GM13976 (cell line): ENCODE measurements at places on chromosomes 7 and 10.

GRCh38 chr7:15977663-15978062 is 291.2 kb upstream of the MEOX2 start:
- DNase-seq: no peak

DNA sequence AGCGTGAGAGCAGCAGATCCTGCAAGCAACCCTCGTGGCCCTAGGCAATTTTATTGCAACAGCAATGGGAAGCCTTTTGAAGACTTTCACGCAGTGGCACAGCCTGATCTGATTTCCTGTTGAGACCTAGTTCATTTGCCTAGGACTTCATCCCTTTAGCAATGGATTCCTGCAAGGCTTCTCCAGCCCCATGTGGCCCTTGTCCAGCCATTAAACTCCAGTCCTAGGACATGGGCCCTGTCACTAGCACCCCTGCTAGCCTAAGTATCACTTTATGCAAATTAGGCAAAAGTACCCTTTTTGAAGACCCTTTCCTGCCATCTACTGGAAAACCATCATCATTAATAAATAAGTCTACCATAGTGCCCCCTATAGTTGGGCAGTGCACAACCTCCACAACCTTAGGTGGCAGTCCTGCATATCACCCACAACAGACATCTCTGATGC is 379.4 kb downstream of the GALNT17 start:
- no peak for DNase-seq

DNA sequence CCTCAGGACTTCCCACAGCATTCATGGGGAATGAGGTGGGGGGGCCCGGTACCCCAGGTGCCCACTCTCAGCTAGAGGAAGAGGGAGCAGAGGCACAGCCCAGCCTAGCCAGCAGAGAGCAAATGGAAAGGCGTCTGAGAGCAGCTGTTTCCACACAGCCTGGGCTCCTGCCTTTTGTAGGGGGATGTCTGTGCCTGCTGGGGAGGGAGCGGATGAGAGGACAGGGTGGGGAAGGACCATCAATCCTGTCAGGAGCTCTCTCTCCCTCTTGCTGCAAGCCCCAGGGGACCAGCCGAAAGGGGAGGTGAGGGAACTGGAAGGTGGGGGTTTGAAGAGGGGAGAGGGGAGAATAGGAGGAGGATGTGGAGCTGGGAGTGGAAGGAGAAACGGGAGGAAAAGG is at the start of gene PKD2L1:
Gene PKD2L1, minus strand, starts transcription at position 150 of the 400 bp plus-strand sequence. Its CDS starts 125 bp downstream, at position 25.
- DNase-seq: no peak

DNA sequence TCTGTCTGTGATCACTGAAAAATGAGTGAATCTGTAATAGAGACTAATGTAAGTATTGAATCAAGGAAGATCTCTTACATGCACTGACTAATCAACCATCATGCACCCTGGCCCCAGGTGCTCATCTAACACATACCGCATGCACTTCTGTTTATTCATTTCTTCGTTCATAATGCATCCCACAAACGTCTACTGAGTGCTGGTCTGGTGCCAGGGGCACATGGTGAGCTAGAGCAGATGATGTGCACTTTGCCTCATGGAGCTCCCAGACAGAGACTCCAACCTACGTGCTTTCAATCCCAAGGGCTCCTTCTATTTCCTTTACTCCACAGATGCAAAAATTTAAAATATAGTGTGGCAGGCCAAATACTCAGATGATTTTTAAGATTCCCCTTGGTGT is 10.7 kb downstream of the C10orf90 start:
- no peak for DNase-seq

GRCh38 chr10:44799966-44800365 is 111.2 kb upstream of the TMEM72 start:
- no peak for DNase-seq

DNA sequence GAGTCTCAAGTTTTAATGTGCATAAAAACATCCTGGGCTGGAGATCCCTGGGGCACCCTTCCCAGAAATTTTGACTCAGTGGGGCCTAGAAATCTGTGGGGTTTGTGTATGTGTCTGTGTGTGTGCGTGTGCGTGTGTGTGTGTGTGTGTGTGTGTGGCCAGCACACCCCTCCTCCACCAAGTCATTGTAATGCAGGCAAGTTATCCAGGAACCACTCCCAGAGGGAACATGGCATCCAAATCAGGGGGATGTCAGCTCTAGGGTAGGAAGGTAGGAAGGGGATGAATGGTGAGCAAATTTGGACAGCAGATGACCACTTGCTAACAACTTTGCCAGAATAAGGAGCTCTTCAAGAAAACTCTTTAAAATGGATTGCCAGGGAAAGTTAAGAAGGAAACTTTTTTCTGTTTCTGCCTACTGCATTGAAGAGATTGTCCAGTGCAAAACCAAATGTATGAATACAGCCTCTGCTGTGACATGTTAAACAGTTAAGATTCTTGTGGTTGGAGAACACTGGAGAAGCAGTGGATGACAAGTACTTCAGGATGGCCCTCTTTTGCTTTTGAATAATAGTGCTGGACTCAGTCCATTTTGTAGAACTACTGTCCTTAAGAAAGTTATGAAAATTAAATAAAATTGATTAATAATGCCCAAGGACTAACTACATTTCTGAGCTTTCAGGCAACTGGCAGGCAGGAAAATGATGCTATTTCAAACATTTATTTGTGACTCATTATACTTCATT is 12.3 kb downstream of the STAMBPL1 start:
- no peak for DNase-seq
